ENCODE measurements at places on chromosomes 3 and 15.
A peak's percentile ranks its signal among the peaks of the same experiment; 100 is the strongest.

DNA sequence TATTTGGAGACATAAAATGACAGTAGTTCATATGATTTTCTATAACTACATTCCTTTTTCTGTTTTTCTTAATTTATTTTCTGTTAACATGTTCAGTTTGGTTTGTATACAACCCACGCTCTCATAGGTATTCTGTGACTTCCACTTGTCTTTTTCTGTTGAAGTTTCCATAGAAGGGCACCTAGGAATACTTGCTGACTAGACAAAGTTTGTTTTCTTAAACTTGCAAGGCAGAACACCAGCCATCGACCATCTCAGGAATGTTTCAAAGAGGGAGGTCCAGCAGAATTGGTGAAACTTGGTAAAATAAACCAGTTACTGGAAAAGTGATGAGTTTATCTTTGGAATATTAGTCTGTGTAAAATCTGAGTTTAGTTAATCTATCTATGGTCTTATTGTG lies 403.2 kb upstream of the CADM2 start:
- no peak for DNase-seq

- DNase-seq = no peak
Measured at GRCh38 chr15:93173369-93173768, 84.4 kb upstream of the RGMA start.

GRCh38 chr3:16512435-16513140 lies 911 bp downstream of the RFTN1 start:
- peak; percentile 31 for DNase-seq

DNA sequence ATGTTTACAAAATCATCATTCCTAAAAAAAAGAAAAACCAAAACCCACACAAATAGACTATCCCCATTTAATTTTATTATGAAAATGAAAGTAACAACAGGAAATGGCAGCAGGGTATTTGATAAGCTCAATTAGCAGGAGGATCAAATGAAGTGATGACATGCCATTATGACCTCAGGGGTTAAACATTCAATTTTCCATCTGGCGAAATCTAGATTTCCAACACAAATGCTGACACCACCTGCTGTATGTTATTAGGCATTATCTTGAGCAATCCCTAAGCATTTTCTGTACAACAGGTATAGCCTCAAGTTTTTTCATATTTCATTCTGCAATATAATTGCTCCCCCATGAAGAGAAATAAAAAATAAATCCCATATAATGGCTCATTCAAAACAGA lies 57.1 kb downstream of the SHQ1 start:
- no peak for DNase-seq

- no peak for DNase-seq
Measured at GRCh38 chr3:72163809-72164634, 379.1 kb upstream of the PROK2 start.

- peak; percentile 11 for DNase-seq
Measured at GRCh38 chr3:124439603-124440002, 290.6 kb upstream of the UMPS start.

DNA sequence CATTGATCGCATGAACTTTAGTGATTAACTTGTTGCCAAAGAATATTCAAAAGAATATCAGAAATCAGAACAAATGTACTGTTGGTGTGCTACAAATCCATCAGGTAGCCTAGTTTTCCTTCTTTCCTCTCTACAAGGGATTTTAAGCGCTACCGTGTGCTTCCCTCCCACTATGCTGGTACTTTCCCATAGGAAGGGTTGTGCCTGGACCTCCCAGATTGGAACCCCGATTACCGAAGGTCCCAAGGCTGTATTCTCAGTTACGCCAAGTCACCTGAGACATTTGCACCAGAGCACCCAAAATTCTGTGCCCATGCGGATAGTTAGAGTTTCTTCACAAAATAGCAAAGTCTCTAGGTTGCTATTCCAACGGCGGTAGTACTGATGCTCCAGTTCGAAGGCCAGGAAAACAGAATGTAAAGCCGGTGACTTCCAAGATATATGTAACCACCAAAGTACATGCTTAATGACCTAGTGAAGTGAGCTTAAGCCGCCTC lies 23.4 kb upstream of the GATM start:
- DNase-seq = no peak

DNA sequence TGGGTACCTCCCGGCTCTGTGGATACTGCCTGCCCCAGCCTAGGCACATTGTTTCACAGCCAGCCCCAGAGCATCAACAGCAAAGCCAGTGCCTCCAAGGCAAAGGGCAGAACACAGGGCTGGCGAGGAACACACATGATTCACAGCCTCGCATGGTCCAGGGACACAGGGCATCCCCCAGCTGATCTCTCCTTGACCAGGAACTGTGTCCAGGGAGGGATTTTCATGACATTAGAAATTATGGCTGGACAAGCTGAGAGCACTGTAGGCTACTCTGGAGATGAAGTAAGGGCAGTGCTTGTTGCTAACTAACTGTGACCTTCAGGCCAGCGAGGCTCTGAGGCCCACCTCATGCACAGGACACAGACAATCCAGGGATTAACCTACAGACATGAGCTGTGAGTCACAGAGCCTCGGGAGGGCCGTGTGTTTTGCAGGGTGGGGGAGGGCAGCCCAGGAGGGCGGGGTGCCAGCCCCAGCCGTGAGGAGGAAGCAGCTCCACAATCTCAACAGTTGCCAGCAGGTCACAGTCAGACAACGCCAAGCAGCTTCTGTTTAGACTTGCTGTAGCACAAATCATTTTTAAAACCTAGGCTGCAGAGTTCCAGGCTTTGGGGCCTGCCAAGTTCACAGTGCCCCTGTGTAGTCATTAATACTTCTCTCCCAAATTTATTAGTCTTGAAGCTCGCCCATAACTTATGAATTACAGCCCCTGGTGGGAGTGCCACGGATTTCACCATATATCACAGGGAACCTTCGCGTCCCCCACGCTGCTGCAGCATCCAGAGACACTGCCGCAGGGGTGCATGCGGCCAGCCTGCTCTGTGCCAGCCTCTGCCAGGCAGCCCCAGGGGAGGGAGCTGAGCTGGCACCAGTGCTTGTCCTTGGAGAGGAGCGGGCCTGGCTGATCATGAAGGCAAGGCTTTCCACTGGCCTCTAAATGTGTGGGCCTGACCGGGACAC lies 114.7 kb downstream of the ETFA start:
- DNase-seq = peak; percentile 61

GRCh38 chr15:35410775-35411174 lies 135.2 kb downstream of the DPH6 start:
- no peak for DNase-seq

- no peak for DNase-seq
Measured at GRCh38 chr3:110383356-110383755, 688.3 kb upstream of the NECTIN3 start.

GRCh38 chr3:113717818-113718217 lies 21.4 kb upstream of the USF3 start:
- DNase-seq = no peak

DNA sequence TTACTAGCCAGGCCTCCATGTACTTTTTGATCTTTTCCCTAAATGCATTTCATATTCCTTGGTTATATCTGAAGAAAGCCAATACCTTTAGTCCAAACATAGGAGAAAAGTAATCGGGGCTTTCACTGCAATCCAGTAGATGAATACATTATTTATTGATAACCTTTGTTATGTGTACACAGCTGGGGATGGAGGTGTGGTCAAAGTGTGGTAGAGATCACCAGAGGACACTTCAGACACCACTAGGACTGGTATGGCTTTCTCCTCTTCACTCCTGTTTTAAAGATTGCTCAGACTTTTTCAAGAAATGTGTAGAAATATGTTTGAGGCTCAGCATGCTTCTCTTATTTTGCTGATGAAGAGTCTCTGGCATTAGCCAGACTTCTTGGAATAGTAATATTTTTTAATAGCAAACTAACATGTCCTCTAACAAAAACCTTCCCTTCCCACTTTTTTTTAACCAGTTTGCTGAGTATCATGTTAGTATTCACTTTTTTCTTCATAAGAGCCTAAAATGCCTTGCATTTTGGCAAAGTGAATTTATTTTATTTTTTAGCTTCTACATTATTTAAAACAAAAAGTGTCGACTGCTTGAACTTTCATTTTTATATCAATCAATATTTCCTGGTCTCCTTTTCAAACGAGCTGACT lies 65.6 kb upstream of the MBNL1 start:
- no peak for DNase-seq
